ENCODE measurements at places on chromosomes 3 and 15.

DNA sequence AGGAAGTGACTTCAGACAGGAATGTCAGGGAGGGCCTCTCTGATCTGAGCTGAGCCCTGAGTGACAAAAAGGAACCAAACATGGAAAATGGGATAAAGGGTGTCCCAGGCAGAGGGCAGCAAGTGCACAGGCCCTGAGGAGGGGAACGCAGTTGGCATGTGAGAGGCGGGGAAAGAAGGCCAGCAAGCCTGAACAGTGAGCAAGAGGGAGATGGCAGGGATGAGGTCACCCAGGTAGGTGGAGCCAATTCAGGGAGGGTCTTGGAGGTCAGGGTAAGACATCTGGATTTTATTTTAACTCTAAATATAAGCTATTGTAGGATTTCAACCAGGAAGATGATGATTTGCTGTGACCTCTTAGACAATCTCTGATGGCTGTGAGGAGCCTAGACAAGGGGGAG lies 167.7 kb downstream of the LRTM1 start:
- DNase-seq: no peak

DNA sequence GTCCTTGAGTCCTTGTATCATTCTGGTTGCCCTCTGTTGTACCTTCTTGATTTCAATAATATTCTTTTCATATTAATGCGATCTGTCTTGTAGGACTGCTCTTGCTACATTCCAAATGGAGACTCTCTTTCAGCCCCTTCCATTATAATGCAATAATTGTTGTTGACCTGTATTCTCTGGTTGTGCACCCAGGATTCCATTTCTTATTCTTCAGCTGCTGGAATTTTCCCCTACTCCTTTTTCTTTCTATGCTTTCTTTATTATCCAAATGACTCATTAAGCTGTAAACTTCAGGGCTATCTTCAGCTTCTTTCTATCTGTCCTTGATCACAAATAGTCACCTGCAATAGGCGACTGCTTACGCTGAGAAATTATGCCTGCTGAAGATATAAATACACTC lies 321.5 kb downstream of the SATB1 start:
- DNase-seq: no peak

- DNase-seq: no peak
These were observed 7.6 kb downstream of the SELENOS start for GRCh38 chr15:101269479-101270223.

DNA sequence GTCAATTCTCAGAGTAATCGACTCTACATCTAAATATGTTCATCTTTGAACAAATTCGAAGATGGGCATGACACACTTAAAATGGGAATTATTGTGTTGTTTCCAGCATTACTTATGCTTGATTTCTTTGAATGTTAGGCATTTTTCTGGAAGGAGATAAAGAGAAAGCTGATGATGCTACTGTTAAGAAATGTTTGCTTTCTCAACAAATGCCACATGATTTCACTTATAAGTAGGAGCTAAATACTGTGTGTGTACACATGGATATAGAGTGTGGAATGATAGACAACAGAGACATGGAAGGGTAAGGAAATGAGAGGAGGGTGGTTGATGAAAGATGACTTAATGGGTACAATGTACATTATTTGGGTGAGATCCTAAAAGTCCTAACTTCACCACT lies 400.9 kb downstream of the TBL1XR1 start:
- no peak for DNase-seq

Measured in H1 (cell line).